ENCODE measurements at places on chromosomes 7 and 10. TPM values are rescaled to one million over a fixed set of nuclear protein-coding genes. Genes with fewer than 3 reads are reported as not detected.

CALML5 gene
- not detected for total RNA-seq

SFRP5 gene
- total RNA-seq, result 292 TPM

BMPER gene
- total RNA-seq, result 18.8 TPM

GPR22 gene
- not detected for total RNA-seq

BTBD16 gene
- total RNA-seq, result 0.89 TPM

TBX20 gene
- not detected for total RNA-seq

ADCY1 gene
- 5.5 TPM for total RNA-seq

CYP2C19 gene
- total RNA-seq, result not detected

TFPI2 gene
- total RNA-seq, result 4.1 TPM

PPP1R3C gene
- total RNA-seq, result 10.9 TPM

SH2B2 gene
- total RNA-seq, result 9.9 TPM

ASZ1 gene
- total RNA-seq, result not detected

EGFR gene
- 125 TPM for total RNA-seq

ASB4 gene
- total RNA-seq, result 0.80 TPM

ZNF138 gene
- total RNA-seq, result 14.7 TPM

EPHA1 gene
- 0.22 TPM for total RNA-seq

TMEM213 gene
- not detected for total RNA-seq

LRIT1 gene
- not detected for total RNA-seq

FGFR2 gene
- 10.8 TPM for total RNA-seq

LRRC17 gene
- total RNA-seq, result 4.2 TPM

VIPR2 gene
- 2.0 TPM for total RNA-seq

GBX1 gene
- not detected for total RNA-seq

CPXM2 gene
- total RNA-seq, result 81.6 TPM

PDE1C gene
- total RNA-seq, result 23.3 TPM

PRKG1 gene
- 20.0 TPM for total RNA-seq

AKR1E2 gene
- total RNA-seq, result 25.1 TPM

HIP1 gene
- 65.3 TPM for total RNA-seq

ZPBP gene
- not detected for total RNA-seq

HMX2 gene
- total RNA-seq, result not detected

NKX6-2 gene
- total RNA-seq, result 2.1 TPM

MRLN gene
- total RNA-seq, result not detected

NKX2-3 gene
- total RNA-seq, result not detected

PON1 gene
- total RNA-seq, result not detected

ASB10 gene
- total RNA-seq, result not detected

TAS2R4 gene
- 5.1 TPM for total RNA-seq

TMEM26 gene
- total RNA-seq, result 0.53 TPM

POM121L12 gene
- not detected for total RNA-seq

PAXIP1 gene
- 14.0 TPM for total RNA-seq

TMEM139 gene
- 10.9 TPM for total RNA-seq

SPDYE9 gene
- not detected for total RNA-seq

PSMA2 gene
- 48.4 TPM for total RNA-seq

TMEM229A gene
- 0.27 TPM for total RNA-seq

ABCA13 gene
- 7.6 TPM for total RNA-seq

PODXL gene
- total RNA-seq, result 54.9 TPM

RTKN2 gene
- 0.22 TPM for total RNA-seq

LCOR gene
- 50.1 TPM for total RNA-seq

TTYH3 gene
- 38.6 TPM for total RNA-seq

EIF4EBP2 gene
- 57.8 TPM for total RNA-seq

AGBL3 gene
- total RNA-seq, result 5.3 TPM

MOGAT3 gene
- not detected for total RNA-seq

IQUB gene
- total RNA-seq, result 1.0 TPM

VAX1 gene
- not detected for total RNA-seq

VGF gene
- total RNA-seq, result not detected

EPHB4 gene
- 49.5 TPM for total RNA-seq

ZNF438 gene
- total RNA-seq, result 15.3 TPM

CLDN12 gene
- total RNA-seq, result 29.1 TPM

ZNF467 gene
- total RNA-seq, result 10.1 TPM
